RPMI7951 (cell line): ENCODE measurements at places on chromosomes 12 and 14. TPM values are rescaled to one million over a fixed set of nuclear protein-coding genes. Genes with fewer than 3 reads are reported as not detected.

DNA sequence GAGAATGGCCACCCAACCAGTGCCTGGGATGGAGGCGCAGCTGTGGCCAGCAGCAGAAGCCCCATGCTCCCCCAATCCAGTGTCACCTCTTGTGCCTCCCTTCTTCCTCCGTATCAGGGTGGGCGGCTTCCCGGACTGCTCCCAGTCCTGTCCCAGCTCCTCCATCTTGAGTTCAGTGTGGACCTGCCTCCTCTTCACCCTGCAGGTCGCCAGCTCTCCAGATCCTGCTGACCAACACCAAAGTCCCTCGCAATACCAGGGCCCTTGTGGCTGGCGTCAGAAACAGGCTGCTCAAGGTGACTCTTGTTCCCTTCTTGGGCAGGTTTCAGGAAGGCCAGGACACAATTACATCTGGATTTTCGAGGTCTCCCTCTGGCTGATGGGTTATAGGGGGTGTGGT is 17.0 kb downstream of the MVK start:
- no peak for DNase-seq

- DNase-seq = peak; percentile 72
These were observed 17.4 kb downstream of the FOXN4 start for GRCh38 chr12:109291521-109292341.

The RAD9B gene
- total RNA-seq = 0.39 and 0.60 TPM in 2 replicates

The RNF212B gene
- total RNA-seq = not detected in 2 replicates

The CDKN3 gene
- total RNA-seq = 253 and 296 TPM in 2 replicates

The TRHDE gene
- total RNA-seq = 1.2 and 2.3 TPM in 2 replicates

GRCh38 chr14:38208618-38209562 is 1.2 kb downstream of the SSTR1 start:
- DNase-seq = no peak

- peak; percentile 81 for DNase-seq
These were observed 11.9 kb downstream of the RARG start for GRCh38 chr12:53219956-53220693.

DNA sequence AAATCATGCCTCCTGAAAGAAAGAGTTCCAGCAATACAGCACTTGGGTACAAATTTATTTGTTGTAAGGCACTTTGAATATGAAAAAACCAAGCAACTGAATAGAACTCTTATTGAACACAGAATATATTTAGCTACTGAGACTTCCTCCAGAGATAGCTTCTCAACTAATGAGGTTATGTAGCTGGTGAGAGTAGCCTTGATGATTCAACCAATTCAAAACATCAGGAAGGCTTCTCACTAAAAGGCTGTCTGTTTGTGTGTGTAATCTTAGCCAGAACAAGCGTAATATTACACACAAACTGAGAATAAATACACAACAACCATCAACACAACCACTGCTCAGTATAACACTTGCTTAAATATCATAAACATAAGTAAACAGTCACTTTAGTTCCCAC is 20.4 kb downstream of the EIF2B2 start:
- DNase-seq = no peak

DNA sequence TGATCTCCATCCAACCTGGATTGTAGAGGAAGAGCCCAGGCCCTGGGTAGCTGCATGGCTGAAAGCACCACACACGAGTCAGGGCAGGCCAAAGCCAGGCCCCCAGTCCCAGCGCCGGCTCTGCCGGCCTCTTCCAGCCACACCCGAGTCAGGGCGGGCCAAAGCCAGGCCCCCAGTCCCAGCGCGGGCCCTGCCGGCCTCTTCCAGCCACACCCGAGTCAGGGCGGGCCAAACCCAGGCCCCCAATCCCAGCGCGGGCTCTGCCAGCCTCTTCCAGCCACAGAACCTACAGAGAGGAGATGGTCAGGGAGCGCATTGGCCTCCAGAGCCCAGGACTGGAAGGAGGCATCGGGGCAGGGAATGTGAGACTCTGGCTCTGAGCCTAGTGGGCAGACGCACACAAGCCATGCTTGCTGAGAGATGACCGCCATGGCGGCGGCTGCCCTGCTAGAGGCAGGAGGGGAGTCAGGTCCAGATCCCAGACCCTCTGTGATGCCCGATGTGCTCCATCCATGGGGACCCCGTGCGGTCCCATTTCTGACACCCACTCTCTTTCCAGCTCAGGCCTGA is 30.2 kb downstream of the BEGAIN start:
- DNase-seq = no peak

DNA sequence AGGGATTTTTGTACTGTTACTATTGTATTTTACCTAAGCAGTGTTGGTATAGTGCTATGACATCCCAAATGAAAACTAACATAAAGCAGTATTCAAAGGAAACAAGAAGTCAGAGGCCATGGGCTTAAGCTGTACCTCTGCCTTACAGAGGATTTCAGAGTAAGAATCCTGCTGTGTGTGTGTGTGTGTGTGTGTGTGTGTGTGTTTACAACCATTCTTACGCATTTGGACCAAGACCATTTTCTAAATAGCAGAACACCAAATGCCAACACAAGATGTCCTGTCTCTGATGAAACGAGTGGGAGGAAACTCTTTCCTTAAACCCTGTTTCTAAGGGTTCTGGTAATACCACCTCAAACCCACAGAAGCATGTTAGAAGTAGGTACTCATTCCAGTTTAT is 64.4 kb downstream of the PPP1R36 start:
- DNase-seq = no peak

GRCh38 chr12:105083031-105083430 is 1.2 kb downstream of the ALDH1L2 start:
- DNase-seq = no peak

GRCh38 chr12:51000245-51000644 is 25.9 kb downstream of the SLC11A2 start:
- DNase-seq = peak; percentile 37

GRCh38 chr12:44709166-44709565 is 166.9 kb downstream of the NELL2 start:
- no peak for DNase-seq

GRCh38 chr14:24938593-24938992 is 111.4 kb downstream of the STXBP6 start:
- DNase-seq = peak; percentile 3

The GPR84 gene
- 0.12 TPM in 1 of 2 replicates, not detected in the other for total RNA-seq

The ARHGEF25 gene
- total RNA-seq = 9.4 and 11.5 TPM in 2 replicates

DNA sequence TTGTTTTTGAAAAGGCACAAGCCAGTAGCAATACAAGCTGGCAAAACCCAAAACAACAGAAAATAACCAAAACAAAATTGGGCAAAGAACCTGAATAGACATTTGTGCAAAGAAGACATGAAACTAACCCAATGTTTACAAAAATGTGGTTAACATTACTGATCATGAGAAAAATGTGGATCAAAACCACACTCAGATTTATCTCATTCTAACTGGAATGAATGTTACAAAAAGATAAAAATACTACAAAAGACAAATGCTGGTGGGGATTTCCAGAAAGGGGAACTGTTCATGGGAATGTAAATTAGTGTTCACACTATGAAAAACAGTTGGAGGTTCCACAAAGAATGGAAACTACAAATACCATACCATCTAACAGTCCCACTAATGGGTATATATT is 26.6 kb downstream of the ASCL4 start:
- peak; percentile 30 for DNase-seq

The CD69 gene
- not detected in 2 replicates for total RNA-seq

The RNASE7 gene
- not detected in 2 replicates for total RNA-seq

The CDH24 gene
- total RNA-seq = 6.7 and 8.3 TPM in 2 replicates

DNA sequence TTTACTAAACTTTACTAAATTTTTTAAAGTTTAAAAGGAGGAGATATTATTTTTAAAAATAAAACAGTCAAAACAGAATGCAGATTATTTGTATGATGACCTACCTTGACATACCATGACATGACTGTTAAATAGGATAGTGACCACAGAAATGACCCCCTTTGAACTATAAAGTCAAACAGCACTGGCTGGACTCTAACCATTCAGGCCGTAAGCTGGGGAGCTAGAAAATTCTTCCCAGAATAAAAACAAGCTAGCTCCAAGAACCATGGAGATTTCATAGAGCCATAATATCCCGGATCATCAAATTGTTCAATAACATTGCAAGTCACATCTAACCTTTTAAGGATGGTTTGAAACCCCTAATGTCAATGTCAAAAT is 50.3 kb downstream of the RPS6KA5 start:
- no peak for DNase-seq

The CBLN3 gene
- total RNA-seq = 0.72 and 1.3 TPM in 2 replicates

- no peak for DNase-seq
These were observed 230.2 kb downstream of the BCL11B start for GRCh38 chr14:99041820-99042174.

DNA sequence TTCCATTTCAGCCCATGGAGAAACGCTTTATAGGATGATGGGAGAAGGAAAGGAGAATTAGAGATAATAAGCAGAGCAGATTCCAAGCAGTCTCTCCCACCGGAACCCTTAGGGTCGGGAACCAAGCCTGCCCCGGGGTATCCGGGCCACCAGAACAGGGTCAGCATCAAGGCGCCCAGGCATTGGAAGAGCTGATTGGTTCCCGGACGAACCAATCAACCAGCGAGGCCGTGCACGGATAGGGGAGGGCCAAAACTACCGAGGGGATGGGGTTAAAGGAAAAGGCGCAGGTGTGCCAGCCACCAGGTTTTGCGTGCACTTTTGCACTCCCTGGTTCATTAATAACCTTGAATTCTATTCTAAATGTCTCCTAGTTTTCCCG is 1.7 kb downstream of the PPM1H start:
- no peak for DNase-seq

DNA sequence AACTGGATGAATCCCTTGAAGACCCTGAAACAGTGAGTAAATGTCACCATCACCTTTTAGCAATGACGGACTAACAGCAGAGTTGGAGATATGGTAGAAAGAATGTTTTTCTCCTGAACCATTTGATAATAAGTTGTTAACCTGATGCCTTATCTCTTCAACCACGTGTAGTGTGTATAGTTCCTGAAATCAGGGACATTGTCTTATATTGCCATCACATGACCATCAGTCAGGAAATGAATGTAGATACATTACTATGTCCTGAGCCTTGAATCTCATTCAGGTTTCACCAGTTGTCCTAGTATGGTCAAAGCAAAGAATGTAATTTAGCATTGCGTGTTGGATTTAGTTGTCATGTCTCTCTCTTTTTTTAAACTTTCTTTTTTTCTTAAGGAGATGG is 15.7 kb downstream of the ATP6V0A2 start:
- no peak for DNase-seq

- DNase-seq = peak; percentile 30
These were observed 51.0 kb downstream of the MAGOHB start for GRCh38 chr12:10562306-10562933.

DNA sequence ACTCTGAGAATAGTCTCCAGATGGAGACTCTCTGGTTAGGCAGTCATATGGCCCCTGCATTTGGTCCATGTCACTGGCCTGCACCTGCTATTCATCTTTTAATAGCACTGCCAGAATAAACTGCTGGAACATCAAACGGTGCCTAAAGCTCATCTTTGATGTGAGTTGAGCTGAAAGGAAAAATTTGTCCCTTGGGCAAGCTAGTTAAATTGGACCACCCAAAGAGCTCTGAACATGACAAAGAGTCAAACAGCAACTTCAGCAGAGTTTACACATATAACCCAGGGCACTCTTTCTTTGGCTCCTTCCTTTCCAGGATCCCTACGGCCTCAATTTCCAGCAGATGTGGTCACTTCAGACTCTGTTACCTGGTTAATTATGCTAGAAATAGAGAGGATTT is 269.9 kb downstream of the RPL10L start:
- no peak for DNase-seq

GRCh38 chr12:92955997-92956663 is 27.0 kb upstream of the EEA1 start:
- DNase-seq = peak; percentile 48
